NCI-H1417 treated with DMSO at 0.1 percent for 48 hours (cell line): ENCODE measurements at places on chromosomes 1 and 21.

- no peak for DNase-seq
Measured at GRCh38 chr1:228315945-228316588, 90.6 kb downstream of the TRIM11 start.

DNA sequence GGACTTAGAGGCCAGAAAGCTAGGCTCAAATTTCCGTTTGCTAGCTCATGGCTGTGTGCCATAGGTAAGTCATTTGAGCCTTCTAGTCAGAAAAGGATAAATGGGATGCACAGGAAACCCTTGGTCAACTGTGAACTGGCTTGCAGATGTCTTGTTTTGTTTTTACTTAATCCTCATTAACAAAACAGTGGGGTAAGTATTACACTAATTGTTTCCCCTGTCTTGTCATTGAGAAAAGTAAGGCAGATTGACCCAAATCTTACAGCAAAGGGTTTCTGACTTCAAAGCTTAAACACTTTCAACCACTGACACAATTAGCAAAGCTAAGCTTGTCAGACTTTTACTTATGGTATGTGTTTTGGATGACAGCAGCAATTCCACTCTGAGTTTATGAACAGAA, 291.3 kb downstream of the NTNG1 start:
- no peak for DNase-seq

DNA sequence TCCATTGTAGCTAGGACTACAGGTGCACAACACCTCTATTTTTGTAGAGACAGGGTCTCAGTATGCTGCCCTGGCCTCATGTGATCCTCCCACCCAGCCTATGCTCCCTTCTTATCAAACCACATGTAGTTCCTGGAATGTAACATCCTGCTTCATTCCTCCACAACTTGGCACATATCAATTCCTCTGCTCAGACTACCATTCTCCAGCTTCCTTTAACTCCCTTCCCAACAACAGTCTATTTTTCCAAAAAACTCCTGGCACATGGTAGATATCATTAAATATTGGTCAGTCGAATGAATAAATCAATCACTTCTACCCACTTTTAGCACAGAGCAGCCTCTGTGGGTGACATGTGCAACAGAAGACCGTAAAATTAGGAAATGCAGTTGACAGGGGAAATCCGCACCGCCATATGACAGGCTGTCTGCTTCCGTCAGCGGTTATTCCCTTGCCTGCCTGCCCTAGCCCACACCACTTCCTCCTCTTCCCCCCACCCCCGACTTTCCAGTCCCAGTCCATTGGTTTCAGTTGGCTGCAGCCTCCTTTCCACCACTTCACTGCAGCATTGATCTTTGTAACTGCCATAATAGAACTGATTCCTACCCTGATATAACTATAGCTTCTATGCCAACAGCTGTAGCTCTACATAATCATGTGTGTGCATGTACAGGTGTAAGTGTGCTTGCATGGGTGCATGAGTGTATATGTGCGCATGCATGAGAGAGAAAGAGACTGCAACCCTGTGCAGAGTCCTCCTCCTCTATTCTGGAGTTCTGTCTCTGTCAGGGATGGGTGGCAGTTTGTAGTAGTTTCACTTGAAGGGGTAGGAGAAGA, 6.8 kb upstream of the AKR1A1 start:
- DNase-seq = no peak

DNA sequence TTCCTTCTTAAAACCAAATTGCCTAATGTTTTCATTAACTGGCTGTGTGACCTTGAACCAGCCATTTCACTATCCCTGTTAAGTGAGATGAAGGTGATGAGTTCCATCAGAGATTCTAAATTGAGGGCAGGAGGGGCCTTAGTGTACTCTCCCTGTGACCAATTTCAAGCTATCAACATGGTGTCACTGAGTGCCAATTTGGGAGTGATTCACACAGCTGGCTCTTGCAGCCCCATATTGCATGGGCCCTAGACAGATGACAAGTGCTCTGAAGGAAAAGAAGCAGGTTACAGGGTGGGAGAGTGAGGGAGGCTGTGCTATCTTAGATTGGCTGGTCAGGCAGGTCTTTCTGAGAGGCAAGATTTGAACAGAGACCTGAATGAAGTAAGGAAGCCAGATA, 13.0 kb upstream of the TACSTD2 start:
- no peak for DNase-seq

GRCh38 chr1:214429951-214430770, 121.2 kb downstream of the PTPN14 start:
- no peak for DNase-seq

GRCh38 chr1:214633686-214634085, 30.7 kb downstream of the CENPF start:
- DNase-seq = no peak

GRCh38 chr21:19031953-19032352, 628.4 kb upstream of the TMPRSS15 start:
- no peak for DNase-seq

DNA sequence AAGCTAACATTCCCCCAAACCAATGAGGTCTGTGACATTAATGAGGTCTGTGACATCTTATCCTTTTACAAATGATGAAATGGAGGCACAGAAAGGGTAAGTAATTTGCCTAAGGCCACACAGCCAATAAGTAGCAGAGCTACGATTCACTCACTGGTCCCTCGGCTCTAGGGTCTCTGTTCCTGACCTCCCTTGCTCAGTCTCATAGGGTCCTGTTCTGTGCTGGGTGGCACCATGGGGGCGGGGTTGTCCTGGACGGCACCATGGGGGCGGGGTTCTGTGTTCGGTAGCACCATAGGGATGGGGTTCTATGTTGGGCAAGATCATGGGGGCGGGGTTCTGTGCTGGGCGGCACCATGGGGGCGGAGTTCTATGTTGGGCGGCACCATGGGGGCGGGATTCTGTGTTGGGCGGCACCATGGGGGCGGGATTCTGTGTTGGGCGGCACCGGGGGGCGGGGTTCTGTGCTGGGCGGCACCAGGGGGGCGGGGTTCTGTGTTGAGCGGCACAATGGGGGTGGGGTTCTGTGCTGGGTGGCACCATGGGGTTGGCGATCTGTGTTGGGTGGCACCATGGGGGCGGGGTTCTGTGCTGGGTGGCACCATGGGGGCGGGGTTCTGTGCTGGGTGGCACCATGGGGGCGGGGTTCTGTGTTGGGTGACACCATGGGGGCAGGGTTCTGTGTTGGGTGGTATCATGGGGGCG, 55.6 kb downstream of the CLSTN1 start:
- DNase-seq = no peak

GRCh38 chr21:19850157-19850556, 1148.1 kb upstream of the NCAM2 start:
- DNase-seq = no peak

DNA sequence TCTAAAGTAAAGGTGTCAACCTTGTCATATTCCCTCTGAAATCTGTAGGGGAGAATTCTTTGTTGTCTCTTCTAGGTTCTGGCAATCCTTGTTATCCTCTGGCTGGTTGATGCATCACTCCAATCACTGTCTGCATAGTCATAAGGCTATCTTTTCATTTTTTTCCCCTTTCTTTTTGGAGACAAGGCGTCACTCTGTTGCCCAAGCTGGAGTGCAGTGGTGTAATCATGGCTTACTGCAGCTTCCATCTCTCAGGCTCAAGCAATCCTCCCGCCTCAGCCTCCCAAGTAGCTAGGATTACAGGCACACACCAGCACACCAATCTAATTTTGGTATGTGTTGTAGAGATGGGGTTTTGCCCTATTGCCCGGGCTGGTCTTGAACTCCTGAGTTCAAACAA, 12.9 kb downstream of the DPYD start:
- DNase-seq = no peak

GRCh38 chr1:97385536-97386277, 535.1 kb downstream of the DPYD start:
- DNase-seq = no peak

GRCh38 chr1:21149430-21149854, 27.3 kb downstream of the EIF4G3 start:
- DNase-seq = no peak
